Stimulated activated CD8-positive, alpha-beta memory T cell treated with anti-CD3 and anti-CD28 coated beads, Interleukin-7, amount 100 ng/mL, for 48 hours (primary cell): ENCODE measurements at places on chromosomes 1 and 21.

DNA sequence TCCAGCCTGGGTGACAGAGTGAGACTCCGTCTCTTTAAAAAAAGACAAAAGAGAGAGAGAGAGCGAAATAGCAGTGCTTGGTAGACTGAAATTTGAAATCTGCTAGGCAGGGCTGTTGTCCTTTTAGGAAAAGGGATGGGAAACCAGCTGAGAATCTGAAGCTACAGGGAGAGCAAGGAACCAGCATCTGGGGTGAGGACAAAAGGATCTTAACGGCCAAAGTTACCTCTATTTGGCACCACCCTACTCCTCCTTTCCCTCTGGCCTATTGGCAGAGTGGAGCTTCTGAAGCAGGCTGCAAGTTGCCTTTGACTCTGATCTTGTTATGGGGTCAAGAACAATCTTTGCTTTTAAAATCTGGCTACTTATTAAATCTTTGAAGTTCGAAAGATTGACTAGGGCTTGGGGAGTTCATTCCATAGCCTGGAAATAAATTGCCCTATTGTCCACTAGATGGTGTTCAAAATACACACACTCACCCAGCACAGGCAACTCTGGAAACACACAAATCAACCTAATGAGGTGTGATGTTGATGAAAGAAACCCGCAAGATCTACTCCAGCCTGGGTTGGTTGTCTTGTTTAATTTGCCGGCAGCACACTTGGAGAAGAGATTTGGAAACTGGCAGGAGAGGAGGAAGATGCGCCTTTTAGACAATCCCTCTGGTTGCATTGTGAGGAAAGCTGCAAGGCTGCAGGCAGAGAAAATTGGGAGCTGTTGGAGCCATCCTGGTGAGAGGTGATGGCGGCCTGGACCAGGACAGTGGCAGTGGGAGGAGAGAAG is 16.5 kb upstream of the PARP1 start:
- no peak for DNase-seq

DNA sequence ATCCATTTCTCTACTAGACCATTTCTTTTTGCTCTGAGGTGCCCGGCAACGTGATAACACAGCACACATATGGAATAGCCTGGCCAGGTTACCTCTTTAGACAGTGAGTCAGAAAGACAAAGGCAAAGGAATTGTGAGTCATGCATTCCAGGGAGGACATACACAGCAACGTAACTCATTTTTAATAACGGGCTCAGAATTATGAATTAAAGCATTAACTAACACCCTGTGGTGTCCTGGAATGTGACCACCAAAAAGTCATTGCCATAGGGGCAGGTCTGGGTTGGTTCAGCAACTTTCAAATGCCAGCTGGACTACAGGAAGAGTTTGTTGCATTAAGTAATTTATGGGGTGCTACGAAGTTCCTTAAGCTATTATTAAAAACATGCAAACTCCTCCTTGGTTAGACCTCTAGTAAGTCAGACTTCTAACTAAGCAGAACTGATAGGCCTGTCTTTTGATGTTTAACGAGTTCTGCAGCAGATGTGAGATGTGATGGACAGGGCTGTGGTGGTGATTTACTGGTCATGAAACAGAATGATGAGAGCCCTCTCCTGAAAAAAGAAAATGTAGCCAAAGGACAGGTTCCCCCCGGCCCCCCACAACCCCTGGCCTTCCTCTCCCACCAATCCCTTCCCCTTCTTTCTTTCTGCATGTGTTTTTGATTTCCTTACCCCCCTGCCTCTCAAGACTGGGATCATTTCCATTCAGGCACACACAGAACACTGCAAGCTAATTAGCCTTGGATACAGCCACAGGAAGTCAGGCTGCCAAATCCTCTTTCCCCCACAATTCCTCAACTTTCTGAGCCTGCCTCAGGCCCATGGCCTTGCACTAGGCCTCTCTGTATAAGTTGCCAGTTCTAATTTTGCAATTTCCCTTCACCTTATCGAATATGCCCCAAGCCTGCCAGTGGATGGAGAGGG is 88.9 kb upstream of the HAO2 start:
- DNase-seq: no peak

DNA sequence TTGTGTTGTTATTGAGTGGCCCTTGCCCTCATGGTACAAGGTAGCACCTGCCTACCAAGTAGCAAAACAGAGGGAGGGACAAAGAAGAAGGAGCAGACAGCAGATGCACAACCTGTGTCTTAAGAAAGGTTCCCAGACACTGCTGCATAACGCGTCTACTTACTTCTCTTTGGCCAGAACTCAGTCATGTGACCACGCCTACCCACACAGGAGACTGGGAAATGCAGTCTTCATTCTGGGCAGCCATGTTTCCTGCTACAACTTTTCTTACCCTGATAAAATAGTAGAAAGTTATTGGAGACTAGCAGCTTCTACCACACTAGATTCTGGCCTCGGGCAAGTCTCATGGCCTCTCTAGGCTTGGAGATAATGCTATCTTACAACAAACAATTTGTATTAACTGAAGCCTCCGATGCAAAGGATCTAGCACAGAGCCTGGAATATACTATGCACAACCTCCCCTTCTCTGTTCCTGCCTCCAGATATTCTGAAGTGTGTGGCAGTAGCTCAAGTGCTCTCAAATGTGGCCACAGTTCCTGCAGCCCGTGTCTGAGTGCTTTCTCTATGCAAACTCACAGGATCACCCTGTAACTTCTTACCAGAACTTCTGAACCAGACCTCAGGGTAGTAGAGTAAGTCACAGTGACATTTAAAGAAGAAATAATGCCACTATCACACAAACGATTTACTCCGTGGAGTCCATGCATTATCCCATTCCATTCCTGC is 34.1 kb upstream of the BTG2 start:
- peak; percentile 67 for DNase-seq

GRCh38 chr1:59697150-59697800 is 117.5 kb upstream of the HOOK1 start:
- peak; percentile 2 for DNase-seq

DNA sequence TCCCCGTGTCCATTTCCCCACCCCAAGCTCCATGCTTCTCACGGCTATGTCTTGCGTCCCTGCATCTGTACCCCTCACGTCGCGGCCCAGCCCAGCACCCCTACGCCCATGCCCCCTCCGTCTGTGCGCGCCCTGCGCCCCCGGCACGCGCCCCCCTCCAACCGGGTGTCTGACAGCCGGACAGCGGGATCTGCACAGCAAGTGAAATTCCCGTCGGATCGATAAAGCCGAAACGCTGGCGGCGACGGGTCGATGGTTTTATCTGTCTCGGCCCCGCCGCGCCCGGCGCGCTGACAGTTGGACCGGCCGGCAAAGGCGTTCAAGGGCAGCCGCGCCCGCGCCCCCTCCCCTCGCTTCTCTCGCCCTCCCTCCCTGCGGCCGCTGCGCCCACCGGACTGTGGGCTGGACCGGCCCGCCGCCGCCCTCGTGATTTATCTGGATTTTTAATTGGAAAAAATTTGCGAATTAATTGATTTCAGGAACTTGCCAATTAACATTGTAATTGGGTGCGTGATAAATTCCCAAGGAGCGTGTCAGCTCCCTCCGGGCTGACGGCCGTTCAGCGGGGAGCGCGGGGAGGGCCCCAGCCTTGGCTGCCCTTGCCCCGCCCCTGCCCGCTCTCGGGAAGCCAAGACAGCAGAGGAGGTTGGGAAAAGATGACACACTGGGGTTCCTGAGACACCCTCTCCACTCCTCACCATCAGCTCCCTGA is 57.1 kb downstream of the TMEM53 start:
- no peak for DNase-seq

- no peak for DNase-seq
Observed at GRCh38 chr1:87899017-87899416, 570.3 kb downstream of the LMO4 start.

GRCh38 chr1:218345673-218346390 is 696 bp downstream of the TGFB2 start:
- DNase-seq: no peak

DNA sequence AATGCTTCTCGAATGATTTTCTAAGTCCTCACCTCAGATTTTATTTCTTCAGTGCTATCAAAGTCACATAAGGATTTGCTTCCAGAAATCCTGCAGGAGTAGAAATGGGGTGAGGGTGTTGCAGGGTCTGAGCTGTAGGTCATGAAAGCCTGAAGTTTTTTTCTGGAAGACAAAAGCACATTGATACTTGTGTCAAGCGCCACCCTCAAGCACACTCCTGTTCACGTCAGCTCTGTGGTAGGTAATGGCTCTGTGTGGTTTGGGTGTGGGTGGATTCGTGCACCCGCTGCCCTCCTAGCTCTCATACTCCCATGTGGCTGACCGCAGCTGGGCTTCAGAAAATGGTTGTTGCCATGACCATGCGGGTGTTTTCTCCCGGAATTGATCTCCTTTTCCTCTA is 39.9 kb downstream of the AKNAD1 start:
- DNase-seq: no peak

GRCh38 chr21:44854664-44855446 is 18.6 kb downstream of the PTTG1IP start:
- no peak for DNase-seq
